ENCODE measurements at places on chromosomes 4 and X.

DNA sequence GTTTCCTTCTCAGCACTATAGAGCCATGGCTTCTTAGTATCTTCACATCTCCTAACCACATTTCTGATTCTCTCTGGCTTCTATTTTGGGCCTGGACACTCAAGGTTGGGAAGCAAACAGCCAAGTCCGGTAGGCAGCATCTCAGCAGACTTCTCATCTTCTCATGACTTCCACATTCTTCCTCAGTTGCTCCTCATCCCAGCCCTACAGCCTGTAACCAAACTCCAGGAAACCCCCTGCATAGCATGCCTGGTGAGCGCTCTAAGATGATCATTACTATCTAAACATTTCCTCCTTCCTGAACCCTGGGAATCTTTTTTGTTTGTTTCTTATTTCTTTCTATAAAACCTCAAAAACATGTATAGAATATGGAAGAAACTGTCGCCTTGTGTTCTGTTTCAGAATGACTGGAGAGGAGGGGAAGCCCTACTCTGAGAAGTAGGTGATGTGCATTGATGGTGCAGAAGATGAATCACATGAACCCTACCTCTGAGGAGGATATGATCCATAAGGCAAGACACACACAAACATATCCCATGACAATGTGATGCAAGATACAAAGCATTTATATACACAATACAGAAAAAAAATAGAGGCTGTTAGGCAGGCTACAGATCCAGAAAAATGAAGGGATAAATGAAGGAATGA, 219.8 kb upstream of the GYPA start:
- no peak for DNase-seq

DNA sequence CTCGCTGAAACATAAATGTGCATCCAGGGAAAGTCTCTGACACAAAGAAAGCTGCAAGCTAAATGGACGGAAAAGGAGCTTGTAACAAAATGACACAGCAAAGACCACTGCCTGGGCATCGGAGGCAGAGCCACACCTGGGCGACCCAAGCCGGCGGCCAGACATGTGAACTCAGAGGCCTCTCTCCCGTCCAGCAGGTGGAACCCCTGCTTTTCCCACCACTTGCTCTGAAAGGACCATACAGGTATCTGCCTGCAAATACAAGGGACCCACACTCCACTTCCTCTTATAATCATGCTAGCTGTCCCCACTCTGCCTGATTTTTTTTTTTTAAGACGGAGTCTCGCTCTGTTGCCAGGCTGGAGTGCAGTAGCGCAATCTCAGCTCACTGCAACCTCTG, 12.0 kb downstream of the CPLX1 start:
- peak; percentile 49 for DNase-seq

GRCh38 chrX:123961268-123962005, at the start of gene STAG2:
STAG2 (plus strand) TSS chrX:123961706; CDS start chrX:124022628, 60,922 bp downstream.
- peak; percentile 70 for DNase-seq

DNA sequence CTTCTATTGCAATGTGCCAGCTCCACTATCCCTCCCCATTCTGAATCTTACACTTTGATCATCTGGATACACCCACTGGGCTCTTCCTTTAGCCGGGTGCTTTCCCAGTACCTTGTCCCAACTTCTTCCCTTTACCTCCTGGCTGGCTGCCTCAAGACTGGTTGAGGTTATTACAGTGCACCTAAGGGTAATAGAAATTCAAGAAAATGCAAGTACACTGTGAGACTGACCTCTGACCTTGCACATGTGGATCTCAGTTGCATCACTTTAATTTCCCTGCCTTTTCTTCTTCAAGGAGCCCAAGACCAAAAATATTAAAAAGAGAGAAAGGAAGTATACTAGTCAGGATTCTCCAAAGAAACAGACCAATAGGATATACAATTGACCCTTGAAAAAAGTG, 53.9 kb upstream of the NOCT start:
- DNase-seq: no peak

All from stomach (tissue), 19 donors.